Heart left ventricle (tissue), 16 donors: ENCODE measurements at places on chromosomes 6 and 20.

GRCh38 chr6:49979584-49979983 lies 10.2 kb upstream of the DEFB113 start:
- H3K4me3 ChIP-seq, result no peak overlapping the region
- DNase-seq, result no peak
- H3K36me3 ChIP-seq, result no peaks in the 10 kb centered on the region
- H3K27me3 ChIP-seq, result no peaks in the 10 kb centered on the region
- H3K27ac ChIP-seq, result no peak overlapping the region
- H3K4me1 ChIP-seq, result no peaks in the 10 kb centered on the region

- DNase-seq, result no peak
- no peaks in the 10 kb centered on the region for H3K36me3 ChIP-seq
- no peaks in the 10 kb centered on the region for H3K4me1 ChIP-seq
- H3K27me3 ChIP-seq, result no peaks in the 10 kb centered on the region
- H3K27ac ChIP-seq, result no peak overlapping the region
These were observed 267.2 kb upstream of the TCF21 start for GRCh38 chr6:133621751-133622150.

- no peaks in the 10 kb centered on the region for H3K36me3 ChIP-seq
- DNase-seq, result no peak
- H3K27ac ChIP-seq, result no peak overlapping the region
These were observed 20.1 kb downstream of the SERPINB1 start for GRCh38 chr6:2821554-2821953.

DNA sequence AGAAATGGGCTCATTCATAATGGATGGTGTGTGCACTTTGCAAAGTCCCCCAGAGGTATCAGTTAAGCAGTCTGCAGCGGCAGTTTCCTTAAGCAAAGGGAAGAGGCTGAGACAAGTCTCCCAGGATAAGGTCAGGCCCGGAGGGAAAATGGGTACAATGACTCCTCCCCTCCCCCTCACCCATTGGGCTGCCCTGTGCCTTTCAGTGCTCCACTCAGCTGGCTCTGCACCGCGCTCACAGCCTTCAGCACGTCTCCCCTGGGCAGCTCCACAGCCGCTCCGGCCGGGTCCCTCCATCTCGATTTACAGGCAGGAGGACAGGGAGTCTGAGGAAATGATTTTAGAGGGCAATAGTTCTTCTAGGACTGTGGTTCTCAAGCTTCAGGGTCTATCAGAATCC lies 264.8 kb downstream of the LRFN2 start:
- no peak for DNase-seq
- no peak overlapping the region for H3K4me3 ChIP-seq
- H3K27me3 ChIP-seq, result no peaks in the 10 kb centered on the region
- no peak overlapping the region for H3K27ac ChIP-seq
- peaks cover 5% of the 10 kb centered on the region for H3K4me1 ChIP-seq
- no peaks in the 10 kb centered on the region for H3K36me3 ChIP-seq

- H3K36me3 ChIP-seq, result no peaks in the 10 kb centered on the region
- no peaks in the 10 kb centered on the region for H3K27me3 ChIP-seq
- no peak overlapping the region for H3K4me3 ChIP-seq
- DNase-seq, result no peak
These were observed 175.3 kb upstream of the RIN2 start for GRCh38 chr20:19582782-19583181.

GRCh38 chr6:148223424-148223842 lies 119.2 kb upstream of the SASH1 start:
- H3K4me1 ChIP-seq, result no peaks in the 10 kb centered on the region
- DNase-seq, result no peak
- no peaks in the 10 kb centered on the region for H3K27me3 ChIP-seq
